ENCODE measurements at places on chromosomes 3 and 15. TPM values are rescaled to one million over a fixed set of nuclear protein-coding genes. Genes with fewer than 3 reads are reported as not detected.

DNA sequence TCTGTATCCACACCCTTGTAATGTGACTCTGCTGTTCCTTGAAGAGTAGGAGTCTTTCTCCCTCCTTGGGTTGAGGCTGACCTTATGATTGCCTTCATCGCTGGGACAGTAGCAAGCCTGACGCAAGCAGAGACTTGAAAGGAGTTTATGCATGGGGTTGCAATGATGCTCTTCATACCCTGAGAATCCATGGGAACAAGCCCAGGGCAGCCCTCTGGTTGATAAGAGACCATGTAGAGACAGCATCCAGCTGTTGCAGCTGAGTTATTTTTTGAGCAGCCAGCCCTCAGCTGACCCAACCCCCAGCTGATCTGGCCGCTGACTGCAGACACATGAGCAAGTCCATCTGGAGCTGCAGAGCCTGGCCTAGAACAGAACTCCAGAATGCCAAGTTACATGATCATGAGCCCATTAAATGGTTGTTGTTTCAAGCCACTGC is 60.6 kb upstream of the ARNT2 start:
- no peak for DNase-seq

GRCh38 chr3:57545636-57546268 is 1.6 kb upstream of the DNAH12 start:
- no peak for DNase-seq

GRCh38 chr3:51967384-51968169 is at the start of gene PCBP4:
Gene PCBP4 (minus strand): TSS chr3:51967454. CDS start chr3:51961240, 6,214 bp downstream.
- peak; percentile 47 for DNase-seq

- DNase-seq, result no peak
Observed at GRCh38 chr15:69474291-69474690, 21.7 kb downstream of the RPLP1 start.

CRABP1 gene
- not detected for total RNA-seq

GABRR3 gene
- total RNA-seq, result not detected

SLC28A1 gene
- not detected for total RNA-seq
